ENCODE measurements at places on chromosomes 3 and 15.

GRCh38 chr3:113228498-113229286 lies 17.3 kb downstream of the BOC start:
- peaks cover 9% of the 10 kb centered on the region for H3K4me1 ChIP-seq
- no peaks in the 10 kb centered on the region for H3K36me3 ChIP-seq
- H3K27ac ChIP-seq: no peak overlapping the region
- no peak overlapping the region for H3K4me3 ChIP-seq
- H3K27me3 ChIP-seq: no peaks in the 10 kb centered on the region

- no peak overlapping the region for H3K27ac ChIP-seq
- no peak for DNase-seq
- no peak overlapping the region for H3K4me3 ChIP-seq
- H3K4me1 ChIP-seq: no peaks in the 10 kb centered on the region
- H3K36me3 ChIP-seq: no peaks in the 10 kb centered on the region
Measured at GRCh38 chr3:184058029-184058428, 5.2 kb downstream of the HTR3C start.

DNA sequence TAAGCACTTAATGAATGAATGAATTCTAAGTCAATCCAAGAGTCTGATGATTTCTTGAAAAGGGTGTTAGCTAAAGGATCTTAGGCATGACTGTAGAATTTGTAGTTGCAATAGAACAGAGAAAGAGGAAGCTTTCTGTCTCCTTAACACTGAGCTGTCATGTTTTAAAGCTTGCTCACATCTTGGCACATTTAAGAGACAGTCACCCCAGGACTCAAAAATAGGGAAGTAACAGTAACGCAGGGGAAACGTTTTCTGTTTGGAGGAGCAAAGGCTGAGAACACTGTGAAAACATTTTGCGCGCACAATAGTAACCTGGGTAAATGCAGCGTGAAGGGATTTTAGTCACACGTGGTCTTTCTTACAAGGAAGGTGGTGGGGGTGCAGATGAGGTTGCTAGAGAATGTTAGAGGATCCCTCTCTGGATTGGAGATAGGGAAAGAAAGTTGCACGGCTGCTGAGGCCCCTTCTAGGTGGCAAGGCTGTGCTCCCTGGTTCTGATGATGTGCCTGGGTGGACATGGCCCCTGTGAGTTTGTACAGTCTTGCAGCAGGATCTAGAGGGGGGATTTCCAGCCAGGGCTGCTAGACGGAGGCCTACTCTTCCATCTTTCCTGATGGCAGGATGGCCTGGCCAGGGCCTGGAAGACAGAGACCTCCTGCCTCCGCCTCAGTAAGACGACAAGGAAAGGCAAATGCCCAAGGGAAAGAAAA lies 12.0 kb downstream of the STARD5 start:
- H3K27ac ChIP-seq: peak overlapping the region; percentile 55
- no peaks in the 10 kb centered on the region for H3K36me3 ChIP-seq
- no peak for DNase-seq
- no peaks in the 10 kb centered on the region for H3K27me3 ChIP-seq

DNA sequence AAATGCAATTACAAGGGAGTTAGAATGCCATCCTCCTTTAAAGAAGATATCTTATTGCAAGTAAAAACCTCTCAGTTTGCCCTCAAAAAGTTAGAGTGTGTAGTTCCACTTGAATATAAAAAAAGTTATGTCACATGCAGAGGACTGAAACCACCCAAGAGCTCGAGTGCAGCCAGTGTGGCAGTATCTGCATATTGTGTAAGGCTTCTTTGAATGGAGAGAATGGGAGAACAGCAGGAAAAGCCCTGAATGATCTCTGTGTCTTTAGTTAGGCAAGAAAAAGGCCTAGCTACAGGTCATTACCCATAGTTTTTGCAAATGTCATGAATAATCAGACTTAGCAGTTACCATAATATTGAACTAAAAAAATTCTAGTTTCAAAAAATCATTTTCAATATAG lies 13.9 kb upstream of the TEX9 start:
- H3K27ac ChIP-seq: no peak overlapping the region
- no peak overlapping the region for H3K4me3 ChIP-seq
- no peaks in the 10 kb centered on the region for H3K4me1 ChIP-seq
- H3K27me3 ChIP-seq: no peaks in the 10 kb centered on the region

DNA sequence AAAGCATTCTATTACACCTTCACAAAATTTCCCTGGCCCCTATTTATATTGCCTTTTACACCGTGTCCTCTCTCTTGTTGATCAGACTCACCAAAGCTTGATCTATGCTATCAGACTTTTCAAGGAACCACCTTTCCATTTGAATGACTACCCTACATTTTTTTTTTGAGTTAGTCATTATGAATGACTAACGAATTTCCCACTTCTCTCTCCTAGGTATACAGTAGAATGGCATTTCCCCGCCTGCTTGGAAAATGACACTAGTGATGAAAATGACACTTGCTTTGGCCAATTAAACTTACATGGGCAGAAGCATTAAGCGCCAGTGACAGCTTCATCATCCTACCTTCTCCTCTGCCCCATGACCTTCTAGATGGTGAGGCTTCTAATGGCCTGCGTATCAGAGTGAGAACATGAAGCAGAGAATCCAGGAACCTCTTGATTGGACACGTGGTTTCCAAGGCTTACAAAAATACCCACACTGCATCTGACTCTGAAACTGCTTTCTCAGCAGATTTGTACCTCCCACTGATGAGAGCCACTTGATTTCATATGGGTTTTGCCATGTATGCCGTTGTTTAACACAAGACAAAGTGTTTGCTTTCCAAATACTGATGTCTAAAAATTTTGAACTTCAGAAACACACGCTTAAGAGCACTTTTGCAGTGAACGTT lies 370.5 kb downstream of the CTNNB1 start:
- no peak for DNase-seq
- no peaks in the 10 kb centered on the region for H3K36me3 ChIP-seq
- no peak overlapping the region for H3K27ac ChIP-seq
- no peaks in the 10 kb centered on the region for H3K4me1 ChIP-seq
- H3K27me3 ChIP-seq: no peaks in the 10 kb centered on the region

DNA sequence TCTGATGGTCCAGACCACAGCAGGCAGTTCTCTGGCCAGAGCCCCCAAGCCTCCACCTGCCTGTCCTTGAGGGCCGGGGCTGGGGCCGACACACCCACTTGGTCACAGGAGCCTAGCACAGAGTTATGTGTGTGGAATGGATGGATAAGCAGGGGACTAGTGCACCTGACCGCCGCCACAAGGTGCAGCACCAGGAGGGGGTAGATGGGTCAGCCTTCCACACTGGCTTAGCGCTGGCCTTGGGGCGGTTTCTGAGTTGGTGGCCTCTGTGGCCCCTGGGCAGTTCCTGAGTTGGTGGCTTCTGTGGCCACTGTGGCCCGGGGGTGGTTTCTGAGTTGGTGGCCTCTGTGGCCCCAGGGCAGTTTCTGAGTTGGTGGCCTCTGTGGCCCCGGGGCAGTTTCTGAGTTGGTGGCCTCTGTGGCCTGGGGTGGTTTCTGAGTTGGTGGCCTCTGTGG lies 75.8 kb downstream of the FBLN2 start:
- no peak overlapping the region for H3K27ac ChIP-seq
- H3K4me1 ChIP-seq: no peaks in the 10 kb centered on the region
- no peaks in the 10 kb centered on the region for H3K36me3 ChIP-seq
- no peak for DNase-seq
- H3K4me3 ChIP-seq: no peak overlapping the region
- H3K27me3 ChIP-seq: no peaks in the 10 kb centered on the region

GRCh38 chr3:14911651-14912050 lies 35.7 kb upstream of the NR2C2 start:
- DNase-seq: no peak
- no peak overlapping the region for H3K4me3 ChIP-seq

DNA sequence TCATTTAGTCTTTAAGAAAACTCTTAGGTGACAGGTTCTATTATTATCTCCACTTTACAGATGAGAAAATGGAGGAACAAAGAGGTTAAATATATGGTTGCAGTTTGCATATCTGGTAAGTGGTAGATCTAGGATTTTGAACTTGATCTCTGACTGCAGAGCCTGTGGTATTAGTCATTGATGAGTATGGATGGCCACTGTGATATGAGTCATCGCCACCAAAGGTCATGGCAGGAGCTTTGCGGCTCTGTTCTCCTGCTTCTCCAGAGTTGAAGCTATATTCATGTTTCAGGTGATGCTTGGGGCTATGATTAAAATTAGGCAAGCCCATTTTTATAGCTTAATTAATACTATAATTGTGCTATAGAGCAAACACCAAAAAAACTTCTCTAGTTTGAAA lies 306.2 kb upstream of the DPPA4 start:
- no peaks in the 10 kb centered on the region for H3K27me3 ChIP-seq
- H3K36me3 ChIP-seq: no peaks in the 10 kb centered on the region
- no peak overlapping the region for H3K27ac ChIP-seq
- H3K4me3 ChIP-seq: no peak overlapping the region
- no peaks in the 10 kb centered on the region for H3K4me1 ChIP-seq

DNA sequence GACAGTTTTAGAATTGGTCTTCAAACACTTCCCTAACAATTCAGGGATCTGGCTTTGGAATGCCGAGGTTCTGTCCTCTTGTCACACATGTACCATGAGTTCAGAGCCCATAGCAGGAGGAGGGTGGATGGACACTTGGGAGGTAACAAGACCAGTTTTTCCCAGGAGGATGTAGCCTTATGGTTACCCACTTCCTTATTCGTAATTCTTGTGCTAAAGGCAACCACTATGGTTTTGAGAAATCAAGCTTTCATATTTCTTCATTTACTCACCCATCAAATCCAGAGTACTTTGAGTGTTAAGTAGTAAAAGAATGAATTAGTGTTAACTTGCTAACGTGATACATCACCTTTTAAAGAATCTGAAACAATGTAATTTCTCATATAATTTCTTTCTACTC lies 479.6 kb upstream of the ALCAM start:
- H3K27ac ChIP-seq: no peak overlapping the region
- H3K4me3 ChIP-seq: no peak overlapping the region
- DNase-seq: no peak
- no peaks in the 10 kb centered on the region for H3K27me3 ChIP-seq
- no peaks in the 10 kb centered on the region for H3K36me3 ChIP-seq

- no peak overlapping the region for H3K4me3 ChIP-seq
- H3K27me3 ChIP-seq: no peaks in the 10 kb centered on the region
- no peak overlapping the region for H3K27ac ChIP-seq
- no peaks in the 10 kb centered on the region for H3K36me3 ChIP-seq
- DNase-seq: no peak
Measured at GRCh38 chr3:102238362-102238761, 196.5 kb upstream of the ZPLD1 start.

DNA sequence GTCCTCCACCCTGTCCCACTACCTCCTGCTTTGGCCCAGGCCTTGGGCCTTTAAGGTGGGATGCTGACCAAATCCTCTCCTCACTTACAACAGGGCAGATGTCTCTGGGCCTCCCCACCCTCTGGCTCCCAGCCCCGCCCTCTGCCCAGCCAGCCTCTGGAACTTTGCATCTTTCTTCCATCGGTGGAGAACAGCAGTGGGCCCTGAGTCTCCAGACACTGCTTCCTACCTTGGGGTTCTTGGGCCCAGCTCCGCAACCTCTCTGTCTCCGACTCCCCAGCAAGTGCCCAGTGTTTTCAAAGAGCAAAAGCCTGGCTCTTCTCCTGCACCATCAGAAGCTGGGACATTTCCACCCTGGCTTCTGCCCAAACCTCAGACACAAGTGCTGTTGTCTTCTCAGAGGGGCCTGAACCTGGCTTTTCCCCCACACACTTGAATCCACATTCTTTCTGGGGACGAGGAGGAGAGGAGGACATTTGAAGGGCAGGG lies 33.1 kb downstream of the MRAS start:
- H3K27me3 ChIP-seq: no peaks in the 10 kb centered on the region
- peak overlapping the region; percentile 55 for H3K27ac ChIP-seq

DNA sequence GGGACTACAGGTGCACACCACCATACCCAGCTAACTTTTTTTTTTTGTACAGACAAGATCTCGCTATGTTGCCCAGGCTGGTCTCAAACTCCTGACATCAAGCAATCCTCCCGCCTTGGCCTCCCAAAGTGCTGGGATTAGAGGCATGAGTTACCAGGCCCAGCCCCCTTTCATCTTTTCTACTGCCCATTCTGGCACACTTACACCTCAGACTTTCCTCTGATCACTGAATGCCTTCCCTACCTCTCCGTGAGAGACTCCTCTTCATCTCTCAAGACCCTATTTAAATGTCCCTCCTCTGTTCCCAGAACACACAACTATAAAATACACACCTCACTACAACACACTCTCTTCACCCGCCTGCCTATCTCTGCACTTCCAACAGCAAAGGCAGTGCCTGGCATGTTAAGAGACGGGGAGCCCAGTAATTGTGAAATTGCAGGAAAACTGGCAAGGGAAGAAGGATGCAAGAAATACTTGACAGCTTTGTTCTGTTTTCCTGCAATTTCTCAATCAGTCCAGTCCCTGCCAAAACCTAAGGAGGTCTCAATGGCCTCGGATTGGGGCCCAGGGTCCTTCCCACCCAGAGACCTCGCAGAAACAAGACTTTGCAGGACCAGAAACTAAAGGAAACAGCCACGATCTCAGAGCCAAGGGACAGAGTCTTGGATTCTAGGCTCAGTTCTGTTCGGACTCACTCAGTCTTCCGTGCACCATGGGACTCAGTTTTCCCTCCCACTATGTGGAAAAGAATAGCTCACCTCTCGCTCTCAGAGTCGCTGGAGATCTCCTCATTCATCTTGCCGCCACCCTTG lies 849 bp downstream of the RRP9 start:
- H3K27me3 ChIP-seq: no peaks in the 10 kb centered on the region
- H3K4me3 ChIP-seq: peak overlapping the region; percentile 91
- peaks cover 31% of the 10 kb centered on the region for H3K36me3 ChIP-seq

- H3K27me3 ChIP-seq: no peaks in the 10 kb centered on the region
- no peak overlapping the region for H3K27ac ChIP-seq
- no peak overlapping the region for H3K4me3 ChIP-seq
Measured at GRCh38 chr3:64253689-64254088, 28.4 kb upstream of the PRICKLE2 start.

DNA sequence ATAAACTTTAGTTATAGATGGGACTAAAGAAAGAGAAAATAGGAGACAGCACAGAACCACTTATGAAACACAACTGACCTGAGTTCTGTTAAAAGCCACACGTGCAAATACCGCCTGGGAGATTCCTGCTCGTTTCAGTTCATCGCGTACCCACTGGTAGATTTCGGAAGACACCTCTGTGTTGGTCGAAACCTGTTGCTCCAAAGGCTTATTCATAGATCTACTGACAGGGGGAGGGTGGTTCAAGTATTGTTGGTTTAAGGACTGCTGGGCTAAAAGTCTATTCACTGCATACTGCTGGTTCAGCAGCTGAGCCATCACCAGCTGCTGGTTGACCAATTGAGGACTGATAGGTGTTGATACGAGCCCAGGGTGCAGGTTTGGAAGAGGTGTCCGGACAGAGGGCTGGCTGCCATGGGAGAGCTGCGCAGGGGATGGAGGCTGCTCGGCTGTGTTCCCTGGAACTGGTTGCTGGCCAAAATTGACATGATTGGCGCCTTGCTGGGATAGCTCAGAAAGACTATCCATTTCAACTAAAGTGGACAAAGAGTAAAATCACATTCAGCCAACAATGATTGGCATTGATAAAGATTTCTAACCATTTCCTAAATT lies 30.6 kb downstream of the SATB1 start:
- H3K4me1 ChIP-seq: no peaks in the 10 kb centered on the region
- no peak overlapping the region for H3K4me3 ChIP-seq
- no peaks in the 10 kb centered on the region for H3K27me3 ChIP-seq
- DNase-seq: no peak

All from ascending aorta (tissue), 2 donors.